Panc1 (cell line): ENCODE measurements at places on chromosomes 11 and 22.

DNA sequence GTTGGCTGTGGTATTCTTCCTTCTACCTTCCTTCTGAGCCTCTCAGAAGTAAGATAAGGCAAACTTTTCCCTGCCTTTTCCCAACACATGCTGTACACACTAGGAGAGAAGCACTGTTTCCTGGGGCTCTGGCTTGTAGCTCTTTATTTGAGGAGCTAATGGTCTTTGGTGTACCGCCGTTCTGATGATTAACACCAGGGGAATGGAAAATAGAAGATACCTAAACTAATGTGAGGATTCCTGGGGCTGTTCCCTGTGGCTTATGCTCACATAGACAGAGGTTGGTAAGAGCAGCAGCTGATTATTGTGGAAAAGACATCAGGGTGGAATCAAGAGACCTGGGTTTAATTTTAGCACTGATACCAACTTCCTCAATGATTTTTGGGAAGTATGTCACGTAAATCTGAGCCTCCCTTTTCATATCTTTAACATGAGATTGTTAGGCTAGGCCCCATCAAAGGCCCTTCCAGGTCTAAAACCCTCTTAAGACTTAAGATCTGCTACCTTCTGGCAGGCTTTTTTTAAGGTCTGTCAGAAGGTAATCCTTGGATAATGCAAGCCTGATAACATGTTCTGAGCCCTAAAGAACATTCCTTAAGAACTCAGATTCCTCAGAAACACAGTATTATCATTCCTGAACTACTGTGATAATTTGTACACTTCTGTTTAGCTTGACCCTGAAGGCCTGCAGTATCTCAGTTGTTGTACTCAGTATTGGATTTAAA is 24.8 kb upstream of the RCE1 start:
- DNase-seq: no peak

DNA sequence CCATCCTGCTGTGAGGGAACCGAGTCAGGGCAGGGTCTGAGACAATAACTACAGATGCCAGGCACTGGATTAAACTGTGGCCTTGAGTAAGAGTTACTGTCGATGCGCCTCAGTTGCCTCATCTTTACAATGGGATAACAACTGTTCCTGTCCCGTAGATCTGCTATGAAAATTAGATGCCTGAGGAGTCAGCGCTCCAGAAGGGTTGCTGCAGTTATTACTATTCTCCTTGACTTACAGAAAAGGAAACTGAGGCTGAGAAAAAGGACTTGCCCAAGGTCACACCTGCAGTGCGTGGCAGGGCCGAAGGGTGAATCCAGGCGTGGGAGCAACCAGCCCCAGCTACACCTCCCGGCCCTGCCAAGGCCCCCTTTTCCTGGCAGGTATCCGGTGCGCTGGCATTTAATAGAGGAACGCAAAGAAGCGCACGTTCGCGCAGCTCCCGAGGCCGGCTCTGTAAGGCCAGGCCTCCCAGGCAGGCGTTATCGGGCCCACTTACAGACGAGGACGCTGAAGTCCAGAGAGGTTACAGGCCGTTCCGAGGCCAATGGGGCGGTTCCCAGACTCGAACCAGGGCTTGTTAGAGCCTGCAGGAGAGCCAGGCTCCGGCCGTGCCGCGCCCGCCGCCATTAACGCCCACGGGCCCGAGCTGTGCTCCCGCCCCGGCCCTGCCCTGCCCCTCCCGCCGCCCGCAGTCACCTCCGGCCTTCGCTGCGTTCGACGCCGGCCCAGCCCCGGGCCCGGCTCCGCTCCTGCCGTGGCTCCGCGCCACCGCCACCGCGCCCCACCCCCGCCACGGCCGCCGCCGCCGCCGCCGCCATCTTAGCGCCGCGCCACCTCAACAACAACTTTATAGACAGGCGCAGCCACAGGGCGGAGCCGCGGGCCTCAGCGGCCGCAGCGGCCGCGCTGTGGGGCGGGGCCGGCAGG is at the start of gene C11orf68:
Gene C11orf68 (minus strand): TSS at position 852 of the 930 bp plus-strand sequence. CDS start 31 bp downstream, at position 821.
- no peak for DNase-seq

GRCh38 chr11:1870721-1871466 is 18.0 kb downstream of the LSP1 start:
- DNase-seq: no peak

- DNase-seq: no peak
These were observed 38.0 kb downstream of the RTN4R start for GRCh38 chr22:20229916-20230775.

- no peak for DNase-seq
These were observed 21.4 kb upstream of the PISD start for GRCh38 chr22:31683181-31684105.

GRCh38 chr11:11987503-11988022 is 20.9 kb downstream of the DKK3 start:
- DNase-seq: no peak

DNA sequence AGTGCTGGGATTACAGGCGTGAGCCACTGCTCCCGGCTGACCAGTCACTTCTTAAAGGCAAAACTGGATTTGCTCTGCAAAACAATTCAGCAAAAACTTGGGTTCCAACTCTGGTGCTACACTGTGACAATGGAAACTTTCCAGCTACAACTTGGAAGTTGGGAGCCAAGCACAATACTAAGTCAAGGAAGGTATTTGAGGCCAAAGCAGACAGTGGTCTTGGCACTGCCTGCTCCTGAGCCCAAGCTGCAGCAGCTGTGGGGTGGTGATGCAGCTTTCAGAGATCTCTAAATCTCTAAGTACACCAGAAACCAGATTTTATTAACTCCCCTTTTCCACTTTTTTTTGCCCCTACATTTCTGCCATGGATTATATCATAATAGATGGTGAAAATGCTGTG is 17.5 kb downstream of the ADM start:
- no peak for DNase-seq

GRCh38 chr11:34075178-34075820 is 23.8 kb downstream of the CAPRIN1 start:
- DNase-seq: no peak

DNA sequence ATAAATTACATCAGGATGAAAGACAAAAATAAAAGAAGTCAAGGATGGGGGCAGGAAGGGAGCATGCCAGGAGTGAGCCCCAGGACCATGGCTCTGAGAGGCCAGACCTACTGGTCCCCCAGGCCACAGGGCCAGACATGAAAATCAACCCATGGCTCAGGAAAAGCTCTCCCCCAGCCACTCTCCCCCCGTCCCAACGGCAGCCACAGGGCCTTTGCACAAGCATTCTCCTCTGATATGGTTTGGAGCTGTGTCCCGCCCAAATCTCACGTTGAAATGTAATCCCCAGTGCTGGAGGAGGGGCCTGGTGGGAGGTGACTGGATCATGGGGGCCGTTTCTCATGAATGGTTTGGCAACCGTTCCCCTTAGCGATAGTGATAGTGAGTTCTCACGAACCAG is 80.8 kb upstream of the ANO1 start:
- no peak for DNase-seq

- DNase-seq: no peak
These were observed 44.7 kb downstream of the IRAG1 start for GRCh38 chr11:10648871-10649270.

DNA sequence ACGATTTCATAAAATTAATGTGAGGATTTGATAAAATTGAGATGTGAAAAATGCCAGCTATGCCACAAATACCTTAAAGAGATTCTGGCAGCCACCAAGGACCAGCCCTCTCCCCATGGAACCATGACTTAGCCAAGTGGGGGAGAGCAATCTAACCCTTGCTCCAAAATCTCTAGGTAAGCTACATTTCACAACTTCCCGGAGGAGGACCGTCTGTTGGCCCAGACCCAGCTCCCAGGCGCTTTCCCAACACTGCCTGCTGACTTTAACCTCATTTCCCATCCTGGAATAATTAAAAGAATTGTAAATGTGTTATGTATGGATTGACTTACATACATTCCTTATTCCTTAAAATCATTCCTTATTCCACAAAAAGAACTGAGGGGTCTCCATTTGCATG is 47.5 kb upstream of the TENM4 start:
- DNase-seq: no peak

DNA sequence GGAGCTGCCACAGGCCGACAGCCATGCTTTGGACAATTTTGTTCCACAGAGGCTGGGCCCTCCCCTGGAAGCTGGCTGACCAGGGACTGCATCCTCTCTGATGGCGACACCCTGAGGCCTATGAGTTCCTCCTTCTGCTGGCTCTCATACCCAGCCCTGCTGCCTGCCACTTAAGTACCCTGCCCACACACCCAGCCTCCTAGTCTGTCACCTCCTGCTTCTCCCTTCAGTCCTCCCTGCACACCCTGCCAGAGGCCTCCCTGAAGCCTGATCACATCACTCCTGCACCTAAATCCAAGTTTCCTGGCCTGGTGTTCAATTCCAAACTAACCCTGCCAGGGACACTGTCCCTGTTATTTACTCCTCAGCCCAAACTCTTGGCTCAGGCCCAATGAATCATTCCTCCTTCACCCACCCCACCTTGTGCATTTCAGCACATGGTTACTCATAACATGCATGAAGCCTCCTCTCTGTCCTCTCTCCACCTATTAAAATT is 136.7 kb upstream of the NECTIN1 start:
- no peak for DNase-seq

- DNase-seq: no peak
These were observed 138.3 kb downstream of the TMEM135 start for GRCh38 chr11:87176044-87176443.

GRCh38 chr11:68660066-68660810 is 24.1 kb upstream of the GAL start:
- no peak for DNase-seq

DNA sequence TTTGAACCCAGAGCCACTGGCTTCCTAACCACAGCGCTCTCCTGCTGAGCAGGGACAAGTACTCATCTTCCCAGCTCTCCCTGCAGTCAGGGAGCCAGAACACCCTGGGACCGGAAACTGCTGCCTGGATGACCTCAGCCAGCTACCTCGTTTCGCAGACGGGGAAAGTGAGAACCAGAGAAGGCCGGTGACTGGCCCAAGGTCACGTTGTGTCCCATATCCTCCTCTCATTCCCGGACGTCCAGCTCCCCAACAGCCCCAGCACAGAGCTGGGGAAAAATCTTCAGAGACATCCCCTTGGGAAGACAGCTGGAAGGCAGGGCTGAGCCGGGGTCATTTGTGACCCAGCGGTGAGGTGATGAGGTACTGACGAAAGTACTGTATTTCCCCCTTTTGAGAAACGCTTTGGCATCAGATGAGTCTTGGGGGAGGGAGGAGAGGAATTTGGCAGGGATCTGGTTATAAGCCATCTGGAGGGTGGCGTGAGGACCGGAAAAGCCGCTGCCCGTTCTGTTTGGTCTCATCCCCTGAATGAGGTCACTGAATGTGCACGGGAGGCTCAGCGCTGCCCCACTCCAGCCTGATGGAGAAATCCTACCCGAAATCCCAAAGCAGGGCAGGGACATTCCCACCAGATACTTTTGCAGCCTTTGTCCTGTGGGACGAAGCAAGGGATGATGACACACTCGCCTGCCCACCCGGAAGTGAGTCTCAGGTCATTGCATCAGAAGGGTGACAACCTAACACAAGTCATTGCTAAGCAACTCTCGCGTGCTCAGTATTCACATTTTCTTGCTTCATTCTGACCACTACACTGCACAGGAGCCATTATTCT is 41.1 kb downstream of the LIF start:
- peak; percentile 90 for DNase-seq

DNA sequence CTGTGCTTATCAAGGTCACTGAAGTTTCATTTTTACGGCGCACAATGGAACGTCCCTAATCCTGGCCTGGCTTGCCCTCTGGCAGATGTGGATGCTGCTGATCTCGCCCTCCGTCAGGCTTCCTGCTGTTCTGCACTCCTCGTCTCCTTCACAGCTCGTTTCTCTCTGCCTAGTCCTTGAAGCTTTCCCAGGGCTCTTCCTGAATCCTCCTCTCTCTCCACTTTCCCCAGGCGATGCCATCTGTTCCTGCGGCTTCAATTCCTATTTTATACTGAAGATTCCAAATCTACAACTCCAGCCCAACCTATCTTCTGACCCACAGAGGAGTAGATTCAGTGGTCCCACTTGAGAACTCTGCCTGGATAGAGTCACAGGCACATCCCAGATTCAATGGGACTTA is 14.2 kb downstream of the SLC22A8 start:
- no peak for DNase-seq

DNA sequence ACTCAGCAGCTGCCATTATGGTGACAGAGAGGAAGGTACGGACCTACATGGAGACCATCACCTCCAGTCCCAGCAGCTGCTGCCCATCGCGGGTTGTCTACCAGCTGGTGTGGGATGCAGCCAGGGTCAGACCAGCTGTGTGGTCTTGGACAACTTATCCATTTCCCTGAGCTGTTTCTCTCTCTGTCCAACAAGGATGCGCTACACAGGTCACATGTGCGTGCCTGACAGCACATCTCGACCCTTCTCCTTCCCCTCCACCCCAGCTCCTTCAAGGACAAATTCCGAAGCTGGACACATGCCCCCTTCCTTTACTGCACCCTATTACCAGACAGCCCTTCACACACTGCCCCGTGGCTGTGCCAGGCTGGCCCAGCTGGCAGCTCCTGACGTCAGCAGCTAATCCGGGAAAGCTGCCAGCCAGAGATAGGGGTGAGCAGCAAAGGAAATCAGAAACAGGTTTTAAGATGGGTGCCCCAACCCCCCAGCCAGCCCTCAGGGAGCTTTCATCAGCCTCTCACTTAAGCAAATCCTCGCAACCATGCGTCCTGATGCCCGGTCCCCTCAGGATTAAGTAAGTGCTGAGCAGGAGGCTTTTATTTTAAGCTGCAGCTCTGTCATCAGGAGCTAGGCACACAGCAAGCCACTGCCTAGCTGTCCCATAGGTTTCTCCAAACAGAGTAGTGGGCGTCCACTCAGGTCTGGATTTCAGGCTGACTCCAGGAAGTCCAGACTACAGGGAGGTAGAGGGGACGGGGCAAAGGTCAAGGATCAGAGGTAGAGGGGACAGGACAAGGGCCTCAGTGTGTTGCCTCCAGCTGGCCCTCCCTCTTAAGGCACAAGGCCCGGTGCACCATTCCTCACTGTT is 20.3 kb downstream of the TEF start:
- no peak for DNase-seq

GRCh38 chr11:112229746-112230433 is 3.7 kb downstream of the PTS start:
- DNase-seq: no peak

GRCh38 chr11:126336671-126337101 is 18.8 kb upstream of the ST3GAL4 start:
- DNase-seq: no peak

DNA sequence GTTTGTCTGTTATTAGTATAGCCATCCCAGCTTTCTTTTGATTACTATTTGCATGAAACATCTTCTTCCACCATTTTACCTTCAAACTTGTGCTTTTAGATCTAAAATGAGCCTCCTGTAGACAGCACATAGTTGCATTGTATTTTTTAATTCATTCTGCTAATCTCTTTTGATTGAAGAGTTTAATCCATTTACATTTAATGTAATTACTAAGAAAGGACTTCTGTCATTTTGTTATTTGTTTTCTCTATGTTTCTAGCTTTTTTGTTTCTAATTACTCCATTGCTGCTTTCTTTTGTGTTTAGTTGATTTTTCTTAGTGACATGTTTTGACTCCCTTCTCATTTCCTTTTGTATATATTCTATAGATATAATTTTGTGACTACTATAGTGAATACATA is 43.7 kb upstream of the ZBTB44 start:
- no peak for DNase-seq

- DNase-seq: no peak
These were observed 10.1 kb downstream of the MCM5 start for GRCh38 chr22:35409783-35410662.

GRCh38 chr11:32173977-32174376 is 83.1 kb downstream of the RCN1 start:
- no peak for DNase-seq

- DNase-seq: peak; percentile 54
These were observed at the start of gene LMO1 for GRCh38 chr11:8263769-8264410. Gene LMO1 (minus strand): TSS chr11:8263878. CDS start chr11:8263362, 516 bp downstream.
